ENCODE measurements at places on chromosomes 1 and 21.

GRCh38 chr1:23947366-23947765 lies 12.3 kb upstream of the PNRC2 start:
- no peak for DNase-seq

GRCh38 chr1:159854116-159854692 lies 8.3 kb downstream of the VSIG8 start:
- DNase-seq: peak; percentile 7

- no peak for DNase-seq
Measured at GRCh38 chr1:19365721-19366120, 53.6 kb downstream of the SLC66A1 start.

GRCh38 chr1:179955731-179956130 lies 1.1 kb downstream of the CEP350 start:
- DNase-seq: no peak

DNA sequence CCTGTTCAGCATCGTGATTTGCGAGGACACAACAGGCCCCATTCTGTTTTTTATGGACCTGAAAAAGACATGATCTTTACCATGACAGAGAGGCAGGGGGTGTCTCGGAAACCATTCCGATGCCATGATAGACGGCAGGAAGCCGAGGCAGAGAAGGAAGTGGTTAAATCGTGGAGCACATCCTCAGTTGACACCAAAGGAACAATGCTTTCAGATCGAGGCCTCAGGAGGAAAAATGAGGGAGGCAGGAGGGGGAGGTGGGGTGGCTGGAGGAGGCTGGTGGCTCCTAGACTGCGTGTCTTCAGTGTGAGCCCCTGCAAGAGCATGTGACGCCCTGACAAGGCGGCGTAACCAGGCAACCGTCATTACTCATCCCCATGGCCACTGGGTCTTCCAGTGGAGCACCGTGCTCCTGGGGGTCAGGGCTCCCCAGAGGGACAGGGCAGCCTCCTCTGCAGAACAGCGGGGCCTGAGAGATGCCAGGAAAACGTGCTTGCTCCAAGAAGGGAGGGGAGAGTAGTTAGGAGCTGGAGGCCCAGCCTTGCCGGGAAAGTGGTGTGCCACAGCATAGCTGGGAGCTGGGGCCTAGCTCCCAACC lies 172.8 kb upstream of the TMEM51 start:
- DNase-seq: no peak

GRCh38 chr1:150809651-150810050 lies 1.6 kb upstream of the CTSK start:
- no peak for DNase-seq

GRCh38 chr1:246364415-246364941 lies 142.6 kb downstream of the SMYD3 start:
- DNase-seq: no peak

DNA sequence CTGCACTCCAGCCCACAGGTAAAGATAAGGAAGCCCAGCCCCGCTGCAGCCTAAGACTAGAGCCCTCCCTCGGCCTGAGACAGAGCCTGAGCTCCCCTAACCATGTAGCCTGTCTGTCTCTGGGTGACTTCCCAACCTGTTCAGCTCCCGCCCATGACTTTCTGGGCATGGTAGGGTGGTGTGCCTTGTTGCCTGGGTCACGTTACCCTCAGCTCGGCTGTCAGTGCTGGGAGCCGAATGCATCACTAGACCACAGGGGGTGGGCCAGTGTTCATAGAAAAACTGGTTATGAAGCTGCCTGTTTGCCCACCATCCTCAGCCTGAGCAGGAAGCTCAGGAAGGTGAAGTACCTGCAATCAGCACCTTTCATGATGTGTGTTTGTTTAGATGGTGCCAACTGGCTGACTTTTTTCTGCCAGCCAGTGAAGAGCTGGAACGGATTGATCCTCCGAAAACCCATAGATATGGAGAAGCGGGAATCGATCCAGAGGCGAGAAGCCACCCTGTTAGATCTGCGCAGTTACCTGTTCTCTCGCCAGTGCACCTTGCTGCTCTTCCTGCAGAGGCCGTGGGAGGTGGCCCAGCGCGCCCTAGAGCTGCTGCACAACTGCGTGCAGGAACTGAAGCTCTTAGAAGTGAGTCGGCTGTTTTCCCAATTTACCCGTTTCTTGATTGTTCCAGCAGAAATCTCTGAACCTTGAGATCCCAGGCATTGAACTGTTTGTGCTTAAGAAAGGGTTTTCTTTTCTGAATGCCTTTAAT lies 43.9 kb upstream of the PWP2 start:
- no peak for DNase-seq

- DNase-seq: no peak
Measured at GRCh38 chr1:17579951-17580939, 40.7 kb downstream of the ARHGEF10L start.

- no peak for DNase-seq
Measured at GRCh38 chr1:230737622-230738262, 9.4 kb upstream of the CAPN9 start.

DNA sequence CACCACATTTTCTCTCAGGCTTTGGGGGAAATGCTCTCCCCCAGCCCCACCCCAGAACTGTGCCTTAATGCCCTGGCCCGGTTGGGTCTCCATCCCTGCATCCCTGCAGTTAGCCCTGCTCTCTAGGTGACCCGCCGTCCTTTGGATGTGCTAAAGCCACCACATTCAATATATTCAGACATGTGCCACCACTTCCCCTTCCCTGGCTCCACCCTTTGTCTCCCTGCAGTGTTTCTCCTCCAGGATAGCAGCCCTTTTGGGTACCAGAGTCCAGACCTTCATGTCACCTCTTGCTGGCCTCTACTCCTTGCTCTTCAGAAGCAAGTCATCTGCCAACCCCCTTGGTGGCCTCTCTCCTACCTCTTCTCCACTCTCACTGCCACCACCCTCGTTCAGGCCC lies 41.8 kb downstream of the RUNX1 start:
- no peak for DNase-seq

DNA sequence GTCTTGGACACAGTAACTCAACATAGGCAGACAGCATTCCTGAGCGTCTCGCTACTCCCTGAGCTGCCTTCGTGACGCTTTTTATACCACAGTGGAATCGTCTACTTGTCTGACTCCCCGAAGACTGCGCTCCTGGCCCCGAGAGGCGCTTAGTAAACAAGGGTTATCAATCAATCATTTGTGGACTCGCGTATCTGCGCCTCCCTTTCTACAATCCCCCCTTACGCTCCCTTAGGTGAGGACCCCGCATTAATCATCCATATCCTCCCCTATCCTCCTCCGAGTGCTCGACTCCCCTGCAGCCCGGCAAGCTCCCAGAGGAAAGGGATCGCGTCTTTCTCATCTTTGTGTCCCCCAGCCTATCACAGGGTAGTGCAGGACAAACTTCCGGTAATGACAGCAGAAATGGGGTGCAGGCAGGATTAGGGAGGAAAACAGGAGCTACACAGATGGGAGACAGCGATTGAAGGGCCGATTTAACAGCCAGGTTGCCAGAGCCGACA lies 522 bp downstream of the TMEM59 start:
- no peak for DNase-seq

DNA sequence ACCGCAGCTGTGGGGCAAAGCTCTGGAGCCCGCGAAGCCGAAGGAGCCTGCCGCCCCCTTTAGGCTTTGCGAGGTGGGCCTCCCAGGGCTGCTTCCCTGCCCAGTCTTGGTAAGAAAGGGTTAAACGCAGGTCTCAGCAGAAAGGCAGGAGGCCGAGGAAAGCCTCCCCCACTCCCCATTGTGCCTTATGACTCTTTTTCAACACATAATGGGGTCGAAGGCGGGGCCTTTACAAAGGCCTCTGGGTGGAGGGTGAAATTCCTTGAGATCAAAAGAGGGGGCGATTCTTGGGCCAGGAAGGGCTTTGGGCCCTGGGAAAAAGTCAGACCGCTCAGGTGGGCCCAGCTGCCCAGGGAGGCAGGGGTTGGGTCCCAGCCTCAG lies 880 bp downstream of the ALPL start:
- DNase-seq: no peak

- no peak for DNase-seq
Measured at GRCh38 chr21:14479241-14479786, 66.8 kb downstream of the SAMSN1 start.

DNA sequence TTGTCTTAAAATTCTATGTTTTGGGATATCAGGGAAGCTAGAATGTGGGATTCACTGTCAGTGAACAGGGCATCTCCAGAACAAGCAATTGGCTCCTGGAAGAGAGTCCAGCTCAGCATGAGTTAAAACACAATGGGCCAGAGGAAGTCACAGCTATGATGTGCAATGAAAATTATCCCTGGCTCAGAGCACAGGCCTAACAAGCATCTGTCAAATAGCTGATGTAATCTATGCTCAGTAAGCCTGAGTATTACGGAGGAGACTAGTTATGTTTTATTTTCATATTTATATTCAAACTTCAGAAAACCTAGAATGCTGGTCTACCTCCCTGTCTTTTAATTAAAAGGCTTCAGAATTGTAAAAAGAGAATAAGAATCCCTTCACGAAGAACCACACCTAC lies 41.6 kb downstream of the PARP1 start:
- DNase-seq: no peak

DNA sequence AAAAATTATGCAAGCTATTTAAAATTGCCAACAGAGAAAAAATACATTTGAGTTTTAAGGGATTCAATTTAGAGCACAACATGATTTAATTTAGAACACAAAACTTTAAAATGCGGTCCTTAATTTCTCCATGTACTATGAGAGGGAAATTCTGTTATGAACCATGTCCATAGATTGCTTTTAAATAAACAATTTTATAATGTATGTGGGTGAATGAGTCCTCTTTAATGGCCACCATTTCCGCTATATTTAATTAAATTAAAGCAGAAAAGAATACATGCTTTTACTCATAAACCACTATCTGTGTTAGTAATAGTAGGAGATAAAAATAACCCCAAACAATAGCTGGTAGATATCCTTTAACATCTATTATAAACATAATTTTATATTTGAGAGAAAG lies 914.6 kb downstream of the LTN1 start:
- no peak for DNase-seq

- no peak for DNase-seq
Measured at GRCh38 chr1:118338936-118339335, 153.9 kb upstream of the SPAG17 start.

GRCh38 chr1:192559115-192560006 lies 16.2 kb upstream of the RGS1 start:
- DNase-seq: no peak

- no peak for DNase-seq
Measured at GRCh38 chr1:111856411-111857185, 100.9 kb downstream of the DDX20 start.

- DNase-seq: no peak
Measured at GRCh38 chr1:71222668-71223067, 141.8 kb upstream of the ZRANB2 start.

GRCh38 chr21:37204580-37204979 lies 62.6 kb downstream of the VPS26C start:
- no peak for DNase-seq

DNA sequence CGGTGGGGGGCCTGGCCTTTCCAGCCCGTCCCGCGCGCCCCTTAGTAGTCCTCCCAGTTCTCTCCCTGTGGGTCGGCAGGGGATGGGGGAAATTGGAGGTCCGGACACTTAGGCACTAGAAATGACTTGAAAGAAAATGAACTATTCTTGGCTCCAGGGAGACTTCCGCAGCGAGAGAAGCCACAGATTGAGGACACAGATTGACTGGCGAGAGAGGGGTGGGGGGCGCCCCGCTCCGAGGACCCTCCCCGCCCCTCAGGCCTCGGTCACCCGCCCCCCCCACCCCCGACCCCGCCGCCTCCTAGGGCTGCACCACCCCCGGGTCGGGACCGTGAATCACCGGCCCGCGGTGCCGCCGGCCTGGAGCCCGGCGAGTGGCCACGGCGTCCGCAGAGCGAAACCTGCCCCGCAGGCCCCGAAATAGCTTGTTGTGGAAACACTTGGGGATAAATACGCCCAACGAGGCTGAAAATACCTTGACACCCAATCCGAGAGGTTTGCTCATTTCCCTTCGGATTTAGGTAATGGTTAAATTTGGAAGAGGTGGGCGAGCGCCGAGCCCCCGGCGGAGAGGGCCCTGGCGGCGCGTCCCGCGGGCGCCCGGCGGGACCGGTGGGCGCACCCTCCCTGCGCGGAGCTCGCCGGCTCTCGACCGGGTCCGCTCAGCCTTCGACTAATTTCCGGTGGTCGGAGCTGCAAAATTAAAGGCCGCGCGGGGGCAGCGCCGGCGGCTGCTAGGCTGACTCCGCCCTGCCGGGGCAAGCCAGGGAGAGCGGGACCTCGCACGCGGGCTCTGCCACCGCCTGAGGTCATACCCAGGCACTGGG lies at the start of gene GFI1:
TSS of gene GFI1 (minus strand) at position 675 of the 827 bp plus-strand sequence. CDS start 3,438 bp downstream, outside the sequence.
- peak; percentile 67 for DNase-seq

DNA sequence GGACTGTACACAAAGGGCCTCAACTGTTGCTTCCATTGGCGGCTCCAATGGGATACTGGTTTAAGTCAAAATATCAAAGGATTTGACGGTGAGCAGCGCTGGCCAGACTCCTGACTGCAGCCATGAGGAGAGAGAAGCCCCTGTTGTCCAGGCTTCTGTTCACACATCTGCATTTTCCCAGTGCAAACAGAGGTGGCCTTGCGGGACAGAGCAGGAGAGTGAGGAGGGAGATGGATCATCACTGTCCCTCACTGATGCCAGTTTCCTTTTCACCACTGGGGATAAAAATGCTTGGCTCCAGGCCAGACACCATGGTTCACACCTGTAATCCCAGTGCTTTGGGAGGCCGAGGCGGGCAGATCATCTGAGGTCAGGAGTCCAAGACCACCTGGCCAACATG lies 69.2 kb downstream of the SETD4 start:
- no peak for DNase-seq

GRCh38 chr1:229114850-229115365 lies 156.0 kb upstream of the RAB4A start:
- DNase-seq: no peak

DNA sequence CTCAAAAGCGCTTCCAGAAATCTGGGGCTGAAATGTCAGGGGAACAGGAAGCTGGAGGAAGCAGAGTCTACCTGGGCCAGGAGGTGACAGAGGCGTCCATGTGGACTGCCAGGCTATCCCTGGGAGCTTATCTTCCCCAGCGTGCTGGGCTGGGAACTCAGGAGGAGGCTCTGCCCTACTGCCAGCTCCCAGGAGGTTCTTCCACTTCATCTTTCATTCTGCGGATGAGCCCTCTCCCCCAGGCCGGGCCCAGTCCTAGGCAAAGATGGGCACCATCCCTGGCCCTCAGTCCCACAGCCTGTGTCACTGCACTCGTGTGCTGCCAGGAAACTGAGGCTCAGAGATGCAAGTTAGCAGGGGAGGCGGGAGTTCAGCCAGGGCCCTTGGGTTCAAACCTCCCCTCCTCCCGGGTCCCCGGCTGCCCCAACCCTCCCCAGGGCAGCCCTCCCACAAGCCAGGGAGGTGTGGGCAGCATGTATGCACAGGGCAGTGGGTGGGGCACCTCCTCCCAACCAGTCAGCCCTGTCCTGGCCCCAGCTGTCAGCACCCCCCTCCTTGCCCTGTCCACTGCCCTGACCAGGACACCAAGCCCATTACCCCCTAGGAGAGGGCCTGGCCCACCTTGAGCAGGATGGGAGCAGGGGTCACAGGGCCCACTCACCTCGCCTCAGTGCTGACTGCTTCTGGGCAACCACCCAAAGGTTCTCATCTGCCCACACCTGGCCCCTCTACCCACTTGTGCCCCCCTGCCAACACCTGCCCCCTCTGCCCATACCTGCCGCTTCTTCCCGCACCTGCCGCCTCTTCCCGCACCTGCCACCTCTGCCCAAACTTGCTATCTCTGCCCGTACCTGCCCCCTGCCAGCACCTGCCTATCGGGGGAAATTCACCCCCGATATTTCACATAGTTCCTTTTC lies 226.0 kb downstream of the NPHP4 start:
- DNase-seq: no peak

Data from stimulated activated CD8-positive, alpha-beta memory T cell treated with anti-CD3 and anti-CD28 coated beads, Interleukin-12 subunit alpha, Interleukin-12 subunit beta, amount 100 ng/mL, for 4 hours (primary cell).